Activated CD4-positive, alpha-beta T cell treated with anti-CD3 and anti-CD28 coated beads, Interleukin-2, amount 50 U/mL, for 16 hours (primary cell): ENCODE measurements at places on chromosomes 13 and 19.

DNA sequence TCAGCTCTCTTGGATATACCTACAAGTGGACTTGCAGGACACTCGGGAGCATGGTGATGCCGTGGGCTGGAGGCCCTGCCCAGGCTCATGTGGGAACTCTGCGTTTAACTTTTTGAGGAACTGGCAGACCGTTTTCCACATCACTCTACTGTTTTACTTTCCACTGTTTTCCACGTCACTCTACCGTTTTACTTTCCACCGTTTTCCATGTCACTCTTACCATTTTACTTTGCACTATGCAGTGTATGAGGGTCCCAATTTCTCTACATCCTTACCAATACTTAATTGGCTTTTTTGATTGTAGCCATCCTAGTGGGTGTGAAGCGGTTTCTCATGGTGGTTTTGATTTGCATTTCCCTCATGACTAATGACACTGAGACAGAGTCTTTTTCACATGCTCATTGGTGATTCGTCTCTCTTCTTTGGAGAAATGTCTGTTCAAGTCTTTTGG, 40.5 kb downstream of the GATAD2A start:
- DNase-seq, result peak; percentile 64

GRCh38 chr13:113737803-113738202, 21.2 kb upstream of the TMEM255B start:
- no peak for DNase-seq

DNA sequence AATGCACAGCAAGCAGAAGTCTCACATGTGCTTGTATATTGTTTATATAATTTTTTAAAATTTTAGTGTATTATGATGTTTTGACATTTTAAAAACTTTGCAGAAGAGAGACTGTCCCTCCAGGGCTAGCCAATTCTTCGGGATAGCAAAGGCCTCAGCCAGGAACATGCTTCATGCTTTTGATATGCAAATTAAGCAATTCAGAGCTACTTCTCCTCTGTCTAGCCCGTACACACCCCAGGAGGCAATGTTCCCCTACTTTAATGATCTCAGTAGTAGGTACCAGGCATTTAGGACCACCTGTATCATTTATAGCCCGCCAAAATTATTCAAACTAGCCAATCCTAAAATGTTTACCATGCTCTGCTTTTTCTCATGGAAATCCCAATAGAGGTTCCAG, 1116.2 kb downstream of the OLFM4 start:
- DNase-seq, result no peak

GRCh38 chr19:36051236-36051635, 2.8 kb downstream of the THAP8 start:
- DNase-seq, result no peak

DNA sequence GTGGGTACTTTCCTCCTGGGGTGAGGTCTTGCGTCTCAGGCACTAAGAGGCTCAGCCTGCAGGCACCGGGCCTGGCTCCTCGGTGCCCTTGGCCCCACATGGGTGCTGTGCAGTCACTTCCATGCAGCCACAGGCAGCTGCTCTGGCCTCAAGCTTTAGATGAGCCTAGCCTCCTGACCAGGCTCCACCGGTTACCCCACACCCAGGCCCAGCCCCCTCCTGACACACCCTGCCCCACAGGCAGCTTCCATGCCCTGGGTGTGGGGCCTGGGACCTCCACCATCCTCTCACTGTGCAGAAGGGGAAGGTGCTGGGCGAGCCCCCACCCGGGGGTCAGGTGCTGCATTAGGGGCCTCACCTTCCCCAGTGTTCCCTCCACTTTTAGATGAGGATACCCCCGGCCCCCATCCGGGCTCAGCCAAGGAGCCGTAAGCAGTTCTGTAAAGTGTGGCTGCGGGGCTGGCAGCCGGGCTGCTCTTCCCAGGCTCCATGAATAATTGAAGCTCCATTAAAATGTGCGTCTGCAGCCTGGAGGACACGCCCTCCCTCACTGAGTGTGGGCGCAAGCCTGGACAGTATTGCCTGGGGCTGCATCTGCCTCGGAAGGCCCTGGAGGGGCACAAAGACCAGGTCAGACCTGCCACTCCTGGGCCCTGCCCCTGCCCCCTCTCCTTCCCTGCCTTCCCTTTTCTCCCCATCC, 72.5 kb upstream of the KCTD15 start:
- DNase-seq, result no peak

DNA sequence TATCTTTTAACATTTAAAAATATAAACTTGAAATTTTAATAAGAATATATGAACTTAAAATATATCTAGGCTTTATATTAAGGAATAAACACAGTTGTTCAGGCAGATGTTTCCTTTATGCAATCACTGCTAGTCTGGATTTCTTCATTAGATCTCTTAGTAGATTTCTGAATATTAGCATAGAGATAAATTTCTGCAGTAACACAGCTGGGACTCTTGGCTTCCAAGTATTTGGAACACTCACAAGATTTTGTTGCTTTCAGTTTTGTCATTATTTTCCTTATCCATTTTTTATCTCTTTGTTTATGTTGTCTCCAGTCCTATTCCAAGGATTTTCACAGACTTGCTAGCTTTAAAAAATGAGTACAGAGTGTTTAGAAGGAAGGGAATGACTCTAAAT, 857.1 kb downstream of the GPC5 start:
- no peak for DNase-seq

DNA sequence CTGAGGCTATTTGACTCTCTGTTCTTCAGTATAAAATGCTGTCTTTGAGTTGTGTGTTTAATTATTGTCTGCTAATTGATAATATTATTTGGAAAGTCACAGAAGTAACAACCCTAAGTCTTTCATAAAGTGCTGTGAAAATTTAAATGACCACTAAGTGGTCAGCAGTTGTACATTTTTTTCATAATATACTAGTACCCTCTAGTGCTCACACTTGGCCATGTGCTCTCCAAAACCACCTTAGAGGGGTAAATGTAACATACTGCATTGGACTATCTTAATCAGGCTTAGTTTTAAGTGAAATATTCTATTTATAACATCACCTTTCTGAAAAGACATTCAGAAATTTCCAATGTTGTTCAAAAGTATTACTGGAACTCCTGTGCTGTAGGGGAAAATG, 745.3 kb downstream of the GPC5 start:
- no peak for DNase-seq

- no peak for DNase-seq
Measured at GRCh38 chr13:40665126-40666044, 1.1 kb downstream of the FOXO1 start.

- no peak for DNase-seq
Measured at GRCh38 chr19:20359933-20360720, 193.1 kb downstream of the ZNF486 start.

- no peak for DNase-seq
Measured at GRCh38 chr13:25397763-25398162, 26.0 kb downstream of the ATP8A2 start.

DNA sequence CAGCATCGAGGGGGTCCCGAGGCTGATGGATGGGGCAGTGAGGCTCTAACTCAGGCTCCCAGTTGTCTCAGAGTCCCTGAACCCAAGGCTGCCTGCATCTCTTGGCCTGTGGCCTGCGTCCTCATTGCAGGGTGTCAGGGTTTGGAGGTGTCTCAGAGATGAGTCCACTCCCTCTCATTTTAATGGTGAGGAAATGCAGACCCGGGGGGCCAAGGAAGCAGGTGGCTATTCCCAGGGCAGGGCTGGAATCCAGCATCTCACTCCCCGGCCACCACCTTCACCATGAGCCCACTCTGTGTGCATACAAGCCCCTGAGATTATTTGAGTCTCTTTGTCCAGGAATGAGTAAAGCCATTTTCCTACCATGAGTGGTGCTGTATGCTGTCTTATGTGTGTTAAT, 21.4 kb downstream of the TEX29 start:
- no peak for DNase-seq

- DNase-seq, result no peak
Measured at GRCh38 chr19:55677572-55678028, 2.6 kb downstream of the EPN1 start.

DNA sequence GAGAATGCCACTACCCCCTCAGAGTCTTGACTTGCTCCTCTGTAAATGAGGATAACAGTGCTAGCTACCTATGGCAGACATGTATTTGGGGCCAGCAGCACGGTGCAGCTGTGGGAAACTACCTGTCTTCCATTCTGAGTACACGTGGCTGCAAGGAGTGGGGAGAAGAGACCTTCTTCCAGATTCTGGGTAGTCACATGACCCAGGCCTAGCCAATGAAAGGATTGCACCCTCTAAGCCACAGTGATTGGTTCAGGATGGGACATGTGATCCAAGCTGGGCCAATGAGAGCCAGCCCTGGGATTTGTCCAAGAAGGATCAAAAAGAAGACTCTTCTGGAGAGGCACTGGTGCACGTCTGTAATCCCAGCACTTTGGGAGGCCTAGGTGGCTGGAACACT, 5.5 kb downstream of the ZNRF4 start:
- DNase-seq, result no peak

DNA sequence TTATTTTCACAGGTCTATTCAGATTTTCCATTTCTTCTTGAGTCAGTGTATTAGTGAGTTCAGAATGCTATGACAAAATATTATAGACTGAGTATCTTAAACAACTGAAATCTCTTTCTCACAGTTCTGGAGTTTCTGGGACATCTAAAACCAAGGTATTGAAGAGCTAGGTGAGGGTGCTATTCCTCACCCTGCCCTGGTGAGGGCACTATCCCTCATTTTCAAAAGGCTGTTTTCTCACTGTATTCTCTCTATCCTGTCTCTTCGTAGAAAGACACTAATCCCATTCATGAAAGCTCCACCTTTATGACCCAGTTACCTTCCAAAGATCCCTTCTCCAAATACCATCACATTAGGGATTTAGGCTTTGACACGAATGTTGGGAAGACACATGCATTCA, 1617.1 kb downstream of the PCDH9 start:
- DNase-seq, result no peak

- no peak for DNase-seq
Measured at GRCh38 chr13:30164146-30164545, 143.2 kb downstream of the KATNAL1 start.

- no peak for DNase-seq
Measured at GRCh38 chr13:102197193-102197592, 204.7 kb downstream of the FGF14 start.

DNA sequence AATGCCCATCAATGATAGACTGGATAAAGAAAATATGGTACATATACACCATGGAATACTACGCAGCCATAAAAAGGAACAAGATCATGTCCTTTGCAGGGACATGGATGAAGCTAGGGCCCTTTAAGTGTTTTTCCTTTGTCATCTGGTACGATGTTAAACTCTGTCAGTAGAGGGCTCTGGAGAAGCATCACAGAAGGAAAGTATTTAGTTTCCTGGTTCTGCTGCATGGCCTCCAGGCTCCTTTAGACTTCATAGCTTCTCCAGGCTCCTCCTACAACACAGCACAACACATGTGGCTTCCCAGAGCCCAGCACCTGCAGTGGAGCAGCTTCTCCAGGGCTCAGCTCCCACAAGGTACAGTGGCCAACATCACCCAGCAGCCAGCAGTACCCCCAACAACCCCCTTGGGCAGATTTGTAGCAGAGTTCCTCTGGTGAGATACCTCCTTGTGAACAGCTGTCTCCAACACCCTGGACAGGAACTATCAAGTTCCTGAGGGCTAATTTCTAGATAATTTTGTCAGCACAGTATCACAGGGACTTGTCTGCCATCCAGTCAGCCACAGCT, 63.4 kb downstream of the KCTD12 start:
- peak; percentile 19 for DNase-seq

DNA sequence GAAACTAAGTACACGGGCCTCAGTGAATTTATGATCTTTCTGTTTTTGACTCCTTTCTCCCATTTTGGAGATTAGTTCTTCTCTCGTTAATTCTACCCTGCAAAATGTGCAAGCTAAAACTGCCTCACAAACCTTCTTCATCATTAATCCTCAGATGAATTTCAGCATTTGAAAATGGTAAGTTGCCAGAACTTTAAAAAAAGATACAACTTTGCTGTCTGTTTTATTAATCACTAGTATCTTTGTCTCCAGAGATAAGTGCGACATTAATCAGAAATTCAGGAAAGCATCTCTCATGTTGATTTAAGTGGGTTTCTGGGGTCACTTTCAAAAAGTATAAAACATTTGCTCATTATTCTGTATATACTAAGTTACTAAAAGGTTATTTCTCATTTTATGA, 227.0 kb upstream of the RXFP2 start:
- DNase-seq, result no peak

DNA sequence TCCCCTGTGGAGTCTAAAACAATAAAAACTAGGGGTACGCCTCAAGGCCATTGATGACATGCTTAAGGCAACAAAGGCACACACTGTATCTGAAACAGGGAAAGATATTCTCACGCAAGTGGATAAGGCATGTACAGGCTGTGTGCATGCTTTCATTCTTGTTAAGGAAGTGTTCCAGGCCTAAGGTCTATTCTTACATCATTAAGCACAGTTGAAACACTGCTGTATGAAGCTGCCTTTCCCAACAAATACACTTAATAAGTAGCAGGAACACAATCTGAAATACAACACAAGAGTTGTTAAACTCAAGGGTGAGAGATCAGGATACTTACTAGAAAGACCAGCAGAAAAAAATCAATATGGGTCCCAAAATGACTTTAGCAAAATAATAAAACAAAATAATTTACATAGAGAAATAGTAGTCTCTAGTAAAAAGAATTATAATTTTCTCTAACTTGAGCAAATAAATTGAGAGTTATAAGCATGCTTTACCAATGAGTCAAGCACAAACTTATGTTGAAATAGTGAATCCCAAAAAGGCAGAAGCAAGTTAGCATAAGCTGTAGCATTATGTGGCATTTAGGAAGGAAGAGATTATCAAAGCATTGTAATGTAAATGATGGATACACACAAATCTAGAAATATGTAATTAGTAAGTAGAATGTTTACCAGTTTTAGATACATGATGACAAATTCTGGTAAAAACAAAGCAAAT, 796.9 kb downstream of the SLITRK1 start:
- no peak for DNase-seq

DNA sequence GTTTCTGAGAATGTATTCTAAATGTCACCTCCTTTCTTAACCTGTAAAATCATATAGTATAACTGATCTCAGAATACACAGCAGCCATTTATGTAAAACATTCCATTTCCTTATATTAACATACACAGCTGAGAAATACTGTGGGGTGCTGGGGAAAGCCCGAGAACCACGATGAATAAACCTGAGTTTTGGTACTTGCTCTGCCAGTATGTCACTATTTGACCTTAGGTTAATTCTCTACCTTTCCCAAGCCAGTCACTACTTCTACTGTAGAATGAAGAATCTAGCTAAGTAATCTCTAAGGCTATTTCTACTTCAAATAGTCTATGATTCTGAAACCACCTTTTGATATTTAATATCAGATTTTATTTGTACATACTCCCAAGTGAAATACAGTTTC, 173.7 kb downstream of the TBC1D4 start:
- no peak for DNase-seq

DNA sequence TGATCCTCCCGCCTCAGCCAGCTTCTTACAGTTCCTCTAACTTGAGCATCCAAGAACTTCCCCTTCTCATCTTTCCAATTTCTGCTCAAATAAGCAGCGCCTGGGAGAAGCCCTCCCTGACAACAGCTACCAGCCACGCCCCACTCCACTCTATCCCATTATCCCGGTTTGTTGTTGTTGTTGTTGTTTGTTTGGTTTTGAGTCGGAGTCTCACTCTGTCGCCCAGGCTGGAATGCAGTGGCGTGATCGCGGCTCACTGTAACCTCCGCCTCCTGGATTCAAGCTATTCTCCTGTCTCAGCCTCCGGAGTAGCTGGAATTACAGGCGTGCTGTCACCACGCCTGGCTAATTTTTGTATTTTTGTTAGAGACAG, 822 bp upstream of the PTPRS start:
- DNase-seq, result no peak
